ENCODE measurements at places on chromosomes 12 and 14. TPM values are rescaled to one million over a fixed set of nuclear protein-coding genes. Genes with fewer than 3 reads are reported as not detected.

GRCh38 chr12:49030714-49031572, 12.4 kb upstream of the PRKAG1 start:
- no peak overlapping the region for H3K27ac ChIP-seq
- H3K4me3 ChIP-seq, result no peak overlapping the region
- H3K27me3 ChIP-seq, result no peaks in the 10 kb centered on the region

GRCh38 chr12:53751336-53752191, at the start of gene CISTR:
Gene CISTR, minus strand, starts transcription at chr12:53751979.
- no peak within 1 kb of the TSS for H3K4me3 ChIP-seq
- no peaks in the 10 kb centered on the region for H3K36me3 ChIP-seq
- H3K4me1 ChIP-seq, result peaks cover 15% of the 10 kb centered on the region

GRCh38 chr14:99136047-99136400, 136.0 kb downstream of the BCL11B start:
- no peaks in the 10 kb centered on the region for H3K27me3 ChIP-seq
- H3K4me3 ChIP-seq, result no peak overlapping the region
- H3K4me1 ChIP-seq, result no peaks in the 10 kb centered on the region
- no peak for DNase-seq
- no peak overlapping the region for H3K27ac ChIP-seq

DNA sequence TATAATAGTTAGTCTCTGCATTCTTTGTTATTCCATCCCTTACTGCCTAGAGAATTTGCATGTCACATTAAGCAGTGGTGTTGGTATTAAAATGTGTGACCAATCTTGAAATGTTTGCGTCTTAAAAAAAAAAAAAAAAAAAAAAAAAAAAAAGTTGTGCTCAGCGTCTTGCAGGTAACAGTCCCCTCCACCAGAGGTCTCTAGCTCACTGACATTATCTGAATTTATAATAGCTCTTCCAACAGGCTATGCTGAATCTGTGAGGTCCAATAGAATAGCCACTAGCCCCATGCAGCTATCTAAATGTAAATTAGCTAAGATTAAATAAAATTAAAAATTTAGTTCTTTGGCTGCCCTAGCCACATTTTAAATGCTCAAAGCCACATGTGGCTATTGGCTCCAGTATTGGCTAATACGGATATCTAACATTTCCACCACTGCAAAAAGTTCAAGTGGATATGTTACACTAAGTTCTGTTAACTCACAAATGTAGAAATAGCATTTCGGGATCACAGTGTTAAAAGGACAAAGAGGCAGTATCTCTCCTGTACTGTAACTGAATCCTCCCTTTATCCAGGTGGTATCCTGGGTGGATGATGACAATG, 28.7 kb downstream of the NKX2-8 start:
- H3K27me3 ChIP-seq, result peaks cover 2% of the 10 kb centered on the region
- no peak overlapping the region for H3K4me3 ChIP-seq
- H3K36me3 ChIP-seq, result no peaks in the 10 kb centered on the region
- H3K27ac ChIP-seq, result no peak overlapping the region
- no peak for DNase-seq

DNA sequence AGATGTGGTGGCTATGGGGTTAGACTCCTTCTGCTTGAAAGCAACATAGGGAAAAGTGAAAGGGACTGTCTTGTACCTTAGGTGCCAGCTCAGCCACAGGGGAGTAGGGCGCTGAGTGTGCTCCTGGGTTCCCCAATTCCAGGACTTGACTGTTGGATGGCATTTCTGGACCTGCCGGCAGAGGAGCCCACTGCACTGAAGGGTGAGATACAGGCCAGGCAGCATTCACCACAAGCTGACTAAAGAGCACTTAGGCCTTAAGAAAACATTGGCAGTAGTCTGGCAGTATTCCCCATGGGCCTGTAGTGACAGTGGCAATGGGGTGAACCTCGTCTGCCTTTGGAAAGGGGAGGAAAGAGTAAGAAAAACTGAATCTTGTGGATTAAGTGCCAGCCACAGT, 67.1 kb upstream of the TMTC2 start:
- H3K4me1 ChIP-seq, result no peaks in the 10 kb centered on the region
- no peaks in the 10 kb centered on the region for H3K36me3 ChIP-seq
- DNase-seq, result no peak
- no peaks in the 10 kb centered on the region for H3K27me3 ChIP-seq

DNA sequence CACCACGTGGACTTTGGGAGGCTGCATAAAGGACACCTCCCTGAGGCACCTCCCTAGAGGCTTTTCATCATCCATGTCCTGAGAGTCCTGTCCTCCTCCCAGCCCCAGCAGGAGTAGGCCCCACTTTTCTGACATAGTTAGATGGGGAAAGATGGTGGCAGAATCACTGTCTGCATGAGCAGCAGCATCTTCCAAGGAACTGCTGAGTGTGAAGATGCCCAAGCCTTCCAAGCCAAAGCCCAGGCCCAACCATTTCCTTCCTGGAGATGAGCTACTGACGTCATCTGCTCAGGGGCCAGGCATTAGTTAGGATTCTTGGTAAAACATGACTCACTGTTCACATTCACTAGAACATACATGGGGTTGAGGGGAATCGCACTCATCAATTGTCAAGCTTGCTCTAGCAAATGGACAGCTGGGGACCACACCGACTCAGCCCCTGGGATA, 37.3 kb downstream of the VDR start:
- H3K4me1 ChIP-seq, result peaks cover 43% of the 10 kb centered on the region
- no peak overlapping the region for H3K4me3 ChIP-seq
- no peaks in the 10 kb centered on the region for H3K36me3 ChIP-seq
- H3K27ac ChIP-seq, result no peak overlapping the region
- DNase-seq, result no peak

DNA sequence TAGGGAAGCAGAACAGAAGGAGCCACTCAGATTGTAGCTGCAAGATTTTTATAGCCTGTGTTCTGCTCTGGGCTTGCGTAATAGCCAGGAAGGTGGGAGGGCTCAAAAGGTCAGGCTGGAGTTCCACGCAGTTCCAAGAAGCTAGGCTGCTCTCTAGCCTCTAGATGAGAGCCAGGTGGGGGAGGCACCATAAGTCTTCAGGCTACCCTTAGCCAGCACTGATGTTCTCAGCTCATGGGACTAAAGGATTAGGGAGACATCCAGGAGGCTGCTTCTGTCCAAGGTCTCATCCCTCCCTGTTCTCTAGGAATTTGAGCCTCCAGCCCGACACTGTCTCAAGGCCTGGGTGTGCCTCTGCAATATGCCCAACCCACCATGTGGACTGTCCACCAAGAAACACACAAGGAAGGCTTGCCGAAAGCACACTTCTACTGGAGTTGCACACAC, 1.7 kb downstream of the LMBR1L start:
- H3K36me3 ChIP-seq, result peaks cover 36% of the 10 kb centered on the region
- peak overlapping the region; percentile 98 for H3K4me3 ChIP-seq
- DNase-seq, result no peak

GRCh38 chr14:24094841-24095270, 745 bp downstream of the PCK2 start:
- H3K27ac ChIP-seq, result peak overlapping the region; percentile 99
- peaks cover 31% of the 10 kb centered on the region for H3K4me1 ChIP-seq
- H3K36me3 ChIP-seq, result peaks cover 41% of the 10 kb centered on the region
- H3K27me3 ChIP-seq, result no peaks in the 10 kb centered on the region

DNA sequence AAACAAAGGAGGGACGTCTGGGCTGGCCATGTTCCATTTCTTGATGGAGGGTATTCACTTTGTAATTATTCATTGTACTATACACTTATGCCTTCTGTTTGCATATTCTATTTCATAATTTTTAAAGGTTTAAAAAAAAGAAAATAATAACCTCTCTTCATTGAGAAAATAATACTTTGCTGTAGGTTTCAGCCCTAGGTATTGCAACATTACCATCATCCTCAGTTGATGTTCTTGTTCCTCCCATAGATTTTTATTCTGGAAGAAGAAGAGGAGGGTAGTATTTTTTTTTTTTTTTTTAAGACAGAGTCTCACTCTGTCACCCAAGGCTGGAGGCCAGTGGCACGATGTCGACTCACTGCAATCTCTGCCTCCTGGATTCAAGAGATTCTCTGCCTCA, 54.7 kb downstream of the PHLDA1 start:
- no peaks in the 10 kb centered on the region for H3K36me3 ChIP-seq
- peaks cover 30% of the 10 kb centered on the region for H3K4me1 ChIP-seq
- DNase-seq, result no peak
- H3K4me3 ChIP-seq, result no peak overlapping the region
- H3K27me3 ChIP-seq, result no peaks in the 10 kb centered on the region

DNA sequence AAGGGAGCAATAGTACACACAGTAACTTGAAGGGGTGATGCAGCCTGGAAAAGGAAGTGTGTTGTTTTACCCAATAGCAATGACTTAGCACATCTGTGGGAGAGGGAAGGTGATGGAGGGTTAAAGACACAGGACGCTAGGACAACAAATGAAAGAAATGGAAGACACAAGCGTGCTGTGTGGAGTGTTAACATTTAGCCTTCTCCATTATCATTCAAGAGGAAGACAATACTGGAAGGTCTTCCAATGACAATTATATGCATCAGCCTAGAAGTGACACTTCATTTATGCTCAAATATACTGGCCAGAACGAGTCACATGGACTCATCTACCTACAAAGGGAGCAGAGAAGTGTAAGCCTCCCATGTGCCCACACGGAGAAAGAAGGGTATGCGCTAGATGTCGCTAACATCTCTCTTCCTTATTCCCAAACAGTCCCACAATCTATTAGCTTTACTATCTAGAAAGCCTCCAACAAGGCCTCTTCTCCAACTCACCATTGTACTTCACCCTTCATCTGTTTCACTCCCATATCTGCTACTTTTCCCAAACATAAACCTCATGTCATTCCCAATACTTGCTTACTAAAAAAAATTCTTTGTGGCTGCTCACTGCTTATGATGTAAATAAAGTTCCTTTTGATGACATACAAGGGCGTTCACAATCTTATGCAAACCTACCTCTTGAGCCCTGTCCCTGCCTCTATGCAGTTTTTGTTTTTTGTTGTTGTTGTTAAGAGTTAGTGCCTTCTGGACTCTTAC, 20.3 kb downstream of the PPM1H start:
- no peak overlapping the region for H3K4me3 ChIP-seq
- no peak overlapping the region for H3K27ac ChIP-seq
- no peak for DNase-seq
- no peaks in the 10 kb centered on the region for H3K36me3 ChIP-seq

- no peak overlapping the region for H3K4me3 ChIP-seq
- no peaks in the 10 kb centered on the region for H3K27me3 ChIP-seq
- peaks cover 46% of the 10 kb centered on the region for H3K36me3 ChIP-seq
- no peak for DNase-seq
- no peaks in the 10 kb centered on the region for H3K4me1 ChIP-seq
Observed at GRCh38 chr12:82461393-82461792, 103.1 kb downstream of the METTL25 start.

- H3K27ac ChIP-seq, result no peak overlapping the region
- H3K27me3 ChIP-seq, result no peaks in the 10 kb centered on the region
- DNase-seq, result no peak
- no peaks in the 10 kb centered on the region for H3K36me3 ChIP-seq
- no peaks in the 10 kb centered on the region for H3K4me1 ChIP-seq
- H3K4me3 ChIP-seq, result no peak overlapping the region
Observed at GRCh38 chr12:29741342-29742241, 42.1 kb downstream of the TMTC1 start.

GRCh38 chr12:130477266-130477665, 139.6 kb downstream of the PIWIL1 start:
- H3K4me1 ChIP-seq, result no peaks in the 10 kb centered on the region
- DNase-seq, result no peak
- H3K27ac ChIP-seq, result no peak overlapping the region
- no peak overlapping the region for H3K4me3 ChIP-seq
- H3K36me3 ChIP-seq, result no peaks in the 10 kb centered on the region

DNA sequence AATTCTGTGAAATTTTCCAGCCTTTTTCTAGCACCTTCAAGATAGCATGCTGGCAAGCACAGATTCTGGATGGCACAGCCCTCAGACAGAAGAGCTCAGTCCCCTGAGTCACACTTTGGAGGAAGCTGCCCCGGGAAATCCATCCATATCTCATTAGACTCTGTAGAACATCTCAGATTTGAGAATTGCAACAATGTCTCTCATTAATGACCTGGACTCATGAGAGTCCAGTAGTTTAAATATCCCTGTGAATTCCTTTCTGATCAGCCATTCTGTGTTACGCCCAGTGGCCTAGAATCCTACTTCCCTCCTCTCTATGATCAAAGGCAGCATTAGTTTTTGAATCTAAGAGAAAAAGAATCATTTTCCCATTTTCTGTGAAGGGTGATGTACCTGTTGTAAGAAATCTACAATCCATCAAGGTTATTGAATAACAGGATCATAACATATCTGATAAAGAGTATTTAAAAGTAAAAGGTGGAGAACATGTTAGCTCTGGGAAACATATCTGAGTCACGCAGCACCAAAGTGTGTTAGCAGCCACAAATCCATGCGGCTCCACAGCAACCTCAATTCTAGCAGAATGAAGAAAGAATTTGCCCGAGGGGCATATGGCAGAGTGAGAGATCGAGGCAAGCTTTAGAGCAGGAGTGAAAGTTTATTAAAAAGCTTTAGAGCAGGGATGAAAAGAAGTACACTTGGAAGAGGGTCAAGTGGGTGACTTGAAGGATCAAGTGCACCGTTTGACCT, 855.6 kb upstream of the TMEM132C start:
- DNase-seq, result no peak
- H3K27me3 ChIP-seq, result no peaks in the 10 kb centered on the region
- H3K27ac ChIP-seq, result no peak overlapping the region
- no peak overlapping the region for H3K4me3 ChIP-seq
- H3K4me1 ChIP-seq, result no peaks in the 10 kb centered on the region

Gene PPP1R13B
- total RNA-seq, result 18.8 TPM

Gene TAS2R13
- 1.00 TPM for total RNA-seq

Gene PPP1R1A
- total RNA-seq, result not detected

Gene CLEC12A
- total RNA-seq, result not detected

Gene ZDHHC22
- not detected for total RNA-seq

Gene RITA1
- 15.5 TPM for total RNA-seq

Gene C1QL4
- not detected for total RNA-seq

Gene IL26
- not detected for total RNA-seq

Gene IFI27L2
- 37.0 TPM for total RNA-seq

Gene SSPN
- total RNA-seq, result 4.6 TPM

Gene GOLGA3
- 51.3 TPM for total RNA-seq

Gene NXPH4
- 3.4 TPM for total RNA-seq

Gene C12orf50
- 0.12 TPM for total RNA-seq

Gene GLS2
- 2.6 TPM for total RNA-seq

Gene SOAT2
- total RNA-seq, result not detected

Gene ACOT6
- not detected for total RNA-seq

Data from activated B cell treated with CpG ODN at 0.5 μM for 24 hours (primary cell).